ENCODE measurements at places on chromosomes 4 and X.

DNA sequence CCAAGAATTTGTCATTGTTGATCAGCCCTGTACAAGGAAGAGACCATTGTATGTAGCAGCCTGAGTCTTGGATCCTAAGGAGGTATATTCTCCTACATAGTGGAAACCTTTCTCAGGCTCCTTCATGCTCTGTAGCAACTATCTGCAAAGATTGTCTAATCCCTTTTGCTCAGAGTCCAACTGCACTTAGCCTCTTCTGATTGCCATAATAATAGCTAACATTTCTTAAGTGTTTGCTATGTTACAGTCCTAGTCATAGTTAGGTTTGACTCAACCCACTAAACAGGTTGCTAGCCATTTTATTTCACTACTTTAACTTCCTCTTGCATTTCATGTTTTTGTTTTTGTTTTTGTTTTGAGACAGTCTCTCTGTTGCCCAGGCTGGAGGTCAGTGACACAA is 50.8 kb upstream of the SLC16A2 start:
- DNase-seq: no peak

DNA sequence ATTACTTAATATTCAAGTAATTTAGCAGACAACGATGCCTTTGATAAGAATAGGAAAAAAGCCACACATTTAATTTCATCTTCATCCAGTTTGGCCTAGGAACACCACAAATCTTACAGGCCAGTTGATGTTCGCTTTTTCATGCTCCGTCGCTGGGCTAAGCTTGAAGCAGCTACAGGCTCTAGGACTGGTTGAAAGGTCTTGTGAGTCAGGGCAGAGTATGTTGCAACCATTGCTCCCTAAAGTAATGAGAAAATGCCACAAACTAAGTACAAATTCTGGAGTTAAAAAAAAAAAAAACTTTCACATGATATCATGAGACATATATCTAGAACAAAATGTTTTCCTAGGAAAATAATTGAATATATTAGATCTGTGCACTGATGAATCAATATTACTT is 123.8 kb downstream of the RPS6KA6 start:
- DNase-seq: no peak

DNA sequence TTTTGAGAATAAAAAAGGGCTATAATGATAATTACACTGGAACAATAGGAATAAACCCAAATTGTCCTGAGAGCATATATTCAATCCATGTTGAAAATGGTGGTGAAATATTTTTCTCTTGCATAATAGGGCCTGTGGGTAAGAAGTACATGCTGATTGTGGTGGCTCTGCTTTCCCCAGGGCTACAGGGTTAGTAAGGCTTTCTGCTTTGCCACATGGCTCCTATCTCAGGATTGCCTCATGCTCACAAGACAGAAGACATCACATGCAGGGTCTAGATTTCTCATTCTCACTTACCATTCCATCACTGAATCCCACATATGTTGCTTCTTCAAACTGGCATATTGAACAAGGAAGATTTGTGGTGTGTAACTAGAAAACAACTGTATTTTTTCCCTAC is 12.4 kb upstream of the VEGFC start:
- DNase-seq: no peak

DNA sequence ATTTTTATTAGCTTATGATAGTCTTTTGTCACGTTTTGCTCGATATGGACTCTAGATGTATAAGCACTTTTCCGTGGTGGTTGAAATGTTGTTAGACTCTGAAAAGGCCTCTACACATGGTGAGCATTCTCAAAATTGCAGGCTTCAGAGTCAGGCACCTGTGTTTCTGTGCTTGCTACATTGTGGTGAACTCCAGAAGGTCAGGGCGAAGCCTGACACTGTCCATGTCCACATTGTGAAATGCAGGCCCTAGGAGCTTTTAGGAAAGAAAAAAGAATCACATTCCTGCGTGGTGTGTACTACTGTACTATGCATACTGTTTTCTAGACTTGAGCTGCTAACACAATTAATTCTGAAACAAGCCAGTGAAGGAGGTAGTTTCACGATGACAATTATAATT is 86.3 kb downstream of the HS3ST1 start:
- DNase-seq: no peak

GRCh38 chr4:101911616-101912015 is 121.1 kb downstream of the BANK1 start:
- no peak for DNase-seq

GRCh38 chrX:29941287-29941686 is 274.1 kb upstream of the MAGEB2 start:
- DNase-seq: no peak
